ENCODE measurements at places on chromosomes 16 and 17. TPM values are rescaled to one million over a fixed set of nuclear protein-coding genes. Genes with fewer than 3 reads are reported as not detected.

The NPIPB4 gene
- 222 TPM for total RNA-seq

The MTSS2 gene
- total RNA-seq: 12.8 TPM

The SYCE1L gene
- total RNA-seq: 4.7 TPM

The EIF3CL gene
- total RNA-seq: 54.3 TPM

GRCh38 chr16:14101415-14101814, 30.3 kb downstream of the MRTFB start:
- DNase-seq: no peak

GRCh38 chr16:84595052-84595481, 22.8 kb downstream of the COTL1 start:
- DNase-seq: no peak

GRCh38 chr16:67155295-67156142, 4.2 kb downstream of the TRADD start:
- DNase-seq: peak; percentile 93

- peak; percentile 92 for DNase-seq
Observed at GRCh38 chr17:1709971-1710806, at the start of gene TLCD2. Gene TLCD2 (minus strand): TSS chr17:1710377. CDS start chr17:1710242, 135 bp downstream.

GRCh38 chr16:17105239-17105797, 365.4 kb downstream of the XYLT1 start:
- DNase-seq: no peak

- DNase-seq: no peak
Observed at GRCh38 chr17:48831549-48831883, 681 bp downstream of the CALCOCO2 start.

DNA sequence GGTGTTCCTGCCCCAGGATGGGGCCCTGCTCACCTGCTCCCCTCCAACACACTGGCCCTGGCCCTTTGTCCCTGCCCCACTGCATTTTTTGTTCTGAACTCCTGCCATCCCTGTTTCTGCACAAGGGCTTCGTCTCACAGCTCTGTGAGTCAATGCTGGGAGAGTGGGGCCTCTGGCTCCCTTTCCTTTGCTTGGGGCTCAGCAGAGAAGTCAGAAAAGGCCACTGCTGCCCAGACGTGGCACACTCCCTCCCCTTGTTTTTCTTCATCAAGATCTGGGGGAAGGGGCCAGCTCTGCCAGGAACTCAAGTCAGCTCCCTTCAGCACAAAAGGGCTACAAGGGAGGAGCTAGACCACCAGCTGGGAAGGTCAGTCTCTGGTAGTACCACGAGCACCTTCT, 8.9 kb downstream of the PROCA1 start:
- no peak for DNase-seq

- DNase-seq: no peak
Observed at GRCh38 chr16:12362482-12363458, 386.2 kb downstream of the SNX29 start.

Data from endodermal cell (in vitro differentiated cells).